ENCODE measurements at places on chromosomes 5 and 9.

- H3K27ac ChIP-seq: no peak overlapping the region
- no peaks in the 10 kb centered on the region for H3K4me1 ChIP-seq
- no peaks in the 10 kb centered on the region for H3K36me3 ChIP-seq
- no peaks in the 10 kb centered on the region for H3K27me3 ChIP-seq
Observed at GRCh38 chr5:119439140-119439631, 13.1 kb upstream of the HSD17B4 start.

GRCh38 chr5:125316915-125317535 lies 570.6 kb upstream of the ZNF608 start:
- H3K4me1 ChIP-seq: no peaks in the 10 kb centered on the region
- no peaks in the 10 kb centered on the region for H3K27me3 ChIP-seq
- H3K4me3 ChIP-seq: no peak overlapping the region
- no peaks in the 10 kb centered on the region for H3K36me3 ChIP-seq
- no peak for DNase-seq
- H3K27ac ChIP-seq: no peak overlapping the region

DNA sequence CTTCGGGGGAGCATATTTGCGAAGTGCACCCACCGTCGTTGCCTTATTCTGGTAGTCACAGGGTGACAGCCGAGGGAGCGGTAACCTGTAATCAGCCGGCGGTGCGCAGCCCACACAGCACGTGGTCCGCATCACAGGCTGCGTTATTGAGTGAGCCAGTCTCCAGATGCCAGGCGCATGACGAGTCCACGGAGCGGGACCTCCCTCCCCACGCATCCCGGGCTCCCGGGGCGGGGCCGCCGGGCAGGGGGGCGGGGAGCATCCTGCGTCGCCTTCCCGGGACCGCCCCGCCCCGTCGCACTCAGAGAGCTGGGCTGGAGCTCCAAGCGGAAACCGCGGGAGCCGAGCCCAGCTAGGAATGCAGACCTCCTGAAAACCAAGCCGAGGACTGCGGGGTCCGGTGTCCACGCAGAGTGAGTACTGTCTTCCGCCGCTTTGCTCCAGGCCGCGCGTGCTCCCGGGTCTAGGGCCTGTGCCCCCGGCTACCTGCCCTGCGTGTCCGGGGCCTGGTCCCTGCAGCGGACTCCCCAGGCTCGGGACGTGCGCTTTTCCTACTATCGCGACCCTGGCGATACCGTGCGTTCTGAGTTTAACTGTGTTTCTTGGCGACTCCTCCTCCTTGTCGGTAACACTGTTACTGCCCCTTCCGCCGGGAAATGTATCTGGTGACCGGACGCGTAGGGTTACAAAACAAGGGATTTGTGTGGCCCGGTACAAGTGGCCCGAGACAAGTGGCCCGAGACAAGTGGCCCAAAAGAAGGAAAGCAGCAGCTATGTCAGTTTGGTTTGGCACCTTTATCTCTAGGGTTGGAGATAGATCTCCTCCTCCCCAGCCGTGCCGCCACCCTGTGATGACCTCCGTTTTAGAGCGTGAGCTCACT lies 40.6 kb downstream of the CAST start:
- no peak for DNase-seq
- H3K36me3 ChIP-seq: no peaks in the 10 kb centered on the region
- peaks cover 34% of the 10 kb centered on the region for H3K4me1 ChIP-seq
- peak overlapping the region; percentile 24 for H3K4me3 ChIP-seq

- no peak overlapping the region for H3K4me3 ChIP-seq
- DNase-seq: peak; percentile 46
- no peaks in the 10 kb centered on the region for H3K36me3 ChIP-seq
- no peak overlapping the region for H3K27ac ChIP-seq
- no peaks in the 10 kb centered on the region for H3K27me3 ChIP-seq
Observed at GRCh38 chr5:56900858-56901578, 8.4 kb upstream of the SETD9 start.

DNA sequence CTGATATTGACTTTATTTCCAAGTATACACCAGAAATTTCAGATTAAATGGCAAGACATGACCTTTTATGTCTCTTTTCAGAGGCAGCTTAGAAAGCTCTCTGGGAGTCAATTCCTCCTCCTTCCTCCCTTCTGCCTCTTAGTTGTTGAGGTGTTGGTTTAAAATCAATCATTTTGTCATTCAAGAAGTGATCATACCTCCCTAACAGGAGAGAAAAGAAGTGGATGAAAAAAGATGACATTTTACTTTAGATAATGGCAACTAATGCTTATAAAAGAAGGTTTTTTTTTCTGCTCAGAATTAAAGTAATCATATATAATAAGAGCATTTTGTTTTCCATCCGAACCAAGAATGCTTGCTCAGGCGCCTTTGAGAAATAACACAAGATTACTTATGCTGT lies 448.7 kb downstream of the CTNND2 start:
- H3K36me3 ChIP-seq: no peaks in the 10 kb centered on the region
- no peak overlapping the region for H3K27ac ChIP-seq
- H3K4me3 ChIP-seq: no peak overlapping the region
- DNase-seq: no peak

GRCh38 chr5:147176422-147176821 lies 58.4 kb upstream of the STK32A start:
- H3K27ac ChIP-seq: no peak overlapping the region
- no peak overlapping the region for H3K4me3 ChIP-seq
- H3K36me3 ChIP-seq: no peaks in the 10 kb centered on the region
- DNase-seq: no peak
- no peaks in the 10 kb centered on the region for H3K27me3 ChIP-seq

DNA sequence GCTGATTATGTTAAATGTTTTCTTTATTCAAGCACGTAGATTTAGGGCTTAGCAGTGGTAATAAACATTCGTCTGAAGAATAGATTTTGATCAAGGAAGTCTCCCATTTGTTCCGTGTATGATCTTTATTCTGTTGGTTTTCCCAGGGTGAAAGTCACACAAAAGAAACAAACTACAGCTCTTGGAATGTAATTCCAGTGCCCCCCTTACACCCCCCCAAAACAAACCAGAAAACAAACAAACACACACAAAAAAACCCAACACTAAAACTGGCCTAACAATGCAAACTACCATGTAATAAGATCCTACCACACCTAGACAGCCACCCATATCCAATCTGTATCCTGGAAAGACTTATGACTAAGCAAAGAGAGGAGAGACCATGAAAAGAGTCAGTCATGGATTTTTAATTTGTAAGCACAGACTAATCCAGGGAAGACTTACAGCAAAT lies 196.2 kb upstream of the ELL2 start:
- no peak overlapping the region for H3K27ac ChIP-seq
- no peak overlapping the region for H3K4me3 ChIP-seq
- no peaks in the 10 kb centered on the region for H3K27me3 ChIP-seq
- no peak for DNase-seq
- H3K4me1 ChIP-seq: no peaks in the 10 kb centered on the region

DNA sequence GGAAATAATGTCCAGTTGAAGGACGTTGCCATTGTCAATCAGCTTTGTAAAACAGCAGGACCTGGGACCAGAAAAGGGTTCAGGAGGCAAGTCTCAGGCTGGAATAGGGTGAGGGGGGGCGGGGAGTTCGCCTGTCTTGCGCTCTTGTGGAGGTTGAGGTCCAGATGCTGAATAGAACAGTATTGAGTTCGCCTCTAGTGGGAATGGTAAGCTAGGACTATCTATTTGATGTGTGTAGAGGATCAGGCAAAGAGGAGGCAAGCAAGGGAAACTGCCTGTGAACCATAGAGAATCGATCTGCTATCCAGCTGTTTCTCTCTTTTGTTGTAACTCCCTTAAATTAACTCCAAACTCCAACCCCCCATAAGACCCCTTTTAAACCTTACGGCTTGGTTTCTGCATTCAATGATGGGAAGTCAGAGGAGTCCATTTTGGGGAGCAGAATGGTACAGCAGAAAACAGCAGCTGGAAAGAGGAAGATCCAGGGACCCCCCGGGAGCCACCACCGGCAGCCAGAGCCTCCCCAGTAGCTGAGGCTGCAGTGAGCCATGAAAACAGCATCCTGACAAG lies 133.7 kb downstream of the SLC28A3 start:
- DNase-seq: no peak
- H3K27me3 ChIP-seq: no peaks in the 10 kb centered on the region
- H3K4me1 ChIP-seq: no peaks in the 10 kb centered on the region
- no peak overlapping the region for H3K4me3 ChIP-seq
- H3K27ac ChIP-seq: no peak overlapping the region

- DNase-seq: peak; percentile 42
- no peak overlapping the region for H3K4me3 ChIP-seq
- H3K27me3 ChIP-seq: no peaks in the 10 kb centered on the region
- no peaks in the 10 kb centered on the region for H3K36me3 ChIP-seq
- H3K4me1 ChIP-seq: peaks cover 12% of the 10 kb centered on the region
Observed at GRCh38 chr5:112355058-112355685, 63.9 kb downstream of the EPB41L4A start.

DNA sequence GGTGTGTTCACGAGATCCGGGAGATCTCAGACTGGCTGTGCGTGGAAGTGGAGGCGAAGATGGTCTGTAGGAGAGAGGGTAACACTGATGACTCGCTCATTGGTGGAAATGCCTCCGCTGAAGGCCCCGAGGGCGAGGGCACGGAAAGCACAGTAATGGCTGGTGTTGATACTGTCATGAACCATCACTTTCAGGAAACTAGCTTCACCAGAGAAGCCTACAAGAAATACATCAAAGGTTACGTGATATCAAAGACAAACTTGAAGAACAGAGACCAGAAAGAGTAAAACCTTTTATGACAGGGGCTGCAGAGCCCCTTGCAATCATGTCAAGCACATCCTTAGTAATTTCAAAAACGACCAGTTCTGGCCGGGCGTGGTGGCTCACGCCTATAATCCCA lies 265.7 kb downstream of the GOLPH3 start:
- no peak for DNase-seq
- H3K36me3 ChIP-seq: no peaks in the 10 kb centered on the region
- no peak overlapping the region for H3K4me3 ChIP-seq
- H3K4me1 ChIP-seq: no peaks in the 10 kb centered on the region

- H3K4me1 ChIP-seq: no peaks in the 10 kb centered on the region
- DNase-seq: no peak
- no peak overlapping the region for H3K4me3 ChIP-seq
- H3K27me3 ChIP-seq: no peaks in the 10 kb centered on the region
- no peaks in the 10 kb centered on the region for H3K36me3 ChIP-seq
- H3K27ac ChIP-seq: no peak overlapping the region
Observed at GRCh38 chr9:114720086-114720676, 38.2 kb upstream of the TEX48 start.

GRCh38 chr9:89482056-89482851 lies 15.7 kb downstream of the SEMA4D start:
- DNase-seq: no peak
- no peak overlapping the region for H3K4me3 ChIP-seq
- H3K36me3 ChIP-seq: peaks cover under 1% of the 10 kb centered on the region
- H3K27me3 ChIP-seq: no peaks in the 10 kb centered on the region
- H3K4me1 ChIP-seq: peaks cover 4% of the 10 kb centered on the region

- no peak overlapping the region for H3K27ac ChIP-seq
- no peaks in the 10 kb centered on the region for H3K4me1 ChIP-seq
- no peak overlapping the region for H3K4me3 ChIP-seq
- no peaks in the 10 kb centered on the region for H3K27me3 ChIP-seq
- no peaks in the 10 kb centered on the region for H3K36me3 ChIP-seq
- DNase-seq: no peak
Observed at GRCh38 chr5:81835814-81836367, 85.0 kb upstream of the SSBP2 start.

- H3K4me1 ChIP-seq: 0 out of 2 replicates have a peak, but pooled peaks cover 2% of the 10 kb centered on the region
- H3K27me3 ChIP-seq: no peaks in the 10 kb centered on the region
- H3K4me3 ChIP-seq: peak overlapping the region; percentile 85
- DNase-seq: peak; percentile 64
Observed at GRCh38 chr5:79236970-79237739, 1.2 kb downstream of the JMY start.

DNA sequence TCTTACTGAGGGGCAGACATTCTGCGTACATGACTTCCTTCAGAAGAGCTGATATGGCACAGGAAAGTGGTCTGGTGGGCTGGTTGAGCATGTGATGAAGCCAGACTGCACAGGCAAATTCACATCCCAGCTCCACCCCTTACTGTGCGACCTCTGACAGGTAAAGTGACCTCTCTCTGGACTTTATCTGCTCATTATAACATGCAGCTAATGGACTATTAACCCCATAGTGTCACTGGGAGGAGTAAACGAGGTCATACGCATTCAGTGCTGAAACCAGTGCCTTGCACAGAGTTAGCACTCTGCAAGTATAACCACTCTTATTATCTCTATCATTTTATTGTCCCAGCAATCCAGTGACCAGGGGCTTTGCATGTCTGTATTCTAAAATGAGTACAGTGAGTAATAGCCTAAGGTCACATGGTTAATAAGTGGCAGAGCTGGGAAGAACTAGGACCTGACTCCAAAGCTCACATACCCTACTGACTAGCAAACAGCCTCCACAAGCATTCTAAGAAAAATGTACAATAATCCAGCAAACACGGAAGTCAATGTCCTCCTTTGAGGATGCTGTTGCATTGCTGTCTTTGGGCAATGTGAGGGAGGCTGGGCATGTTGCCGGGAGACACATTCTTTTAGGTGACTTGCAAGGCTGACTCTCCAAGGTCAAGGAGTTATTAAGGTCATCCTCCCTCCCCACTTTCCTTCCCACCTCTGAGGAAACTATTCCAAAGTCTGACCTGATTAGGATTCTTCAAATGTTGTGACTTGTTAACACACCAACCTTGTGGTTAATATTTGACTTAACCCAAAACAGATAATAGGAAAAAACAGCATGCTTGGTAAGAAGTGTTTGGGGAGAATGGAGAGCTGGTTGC lies 19.0 kb downstream of the GLRX start:
- no peak overlapping the region for H3K4me3 ChIP-seq
- H3K36me3 ChIP-seq: no peaks in the 10 kb centered on the region
- DNase-seq: no peak
- no peak overlapping the region for H3K27ac ChIP-seq
- H3K27me3 ChIP-seq: no peaks in the 10 kb centered on the region
- peaks cover 11% of the 10 kb centered on the region for H3K4me1 ChIP-seq

- DNase-seq: no peak
- no peak overlapping the region for H3K27ac ChIP-seq
- H3K27me3 ChIP-seq: no peaks in the 10 kb centered on the region
- H3K36me3 ChIP-seq: no peaks in the 10 kb centered on the region
- no peak overlapping the region for H3K4me3 ChIP-seq
- H3K4me1 ChIP-seq: peaks cover 5% of the 10 kb centered on the region
Observed at GRCh38 chr5:32090026-32090754, 83.9 kb downstream of the GOLPH3 start.

DNA sequence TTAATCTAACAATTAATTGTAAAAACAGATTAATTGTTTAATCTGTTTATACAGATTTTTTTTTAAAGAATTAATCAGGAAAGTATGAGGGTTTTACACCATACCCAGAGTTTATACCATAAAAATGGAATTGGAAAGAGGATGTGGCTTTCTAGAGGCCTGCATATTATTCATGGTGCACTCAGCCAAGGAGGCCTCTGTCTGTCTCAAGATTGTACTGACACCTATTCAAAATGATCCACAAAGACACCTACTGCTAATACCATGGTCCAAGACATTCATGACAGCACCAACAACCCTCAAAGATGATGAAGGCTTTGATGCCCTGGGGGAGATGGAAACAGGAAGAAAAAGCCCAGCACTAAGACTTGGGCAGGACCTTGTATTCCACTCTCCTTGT lies 58.1 kb upstream of the MAST4 start:
- no peaks in the 10 kb centered on the region for H3K27me3 ChIP-seq
- no peaks in the 10 kb centered on the region for H3K4me1 ChIP-seq
- no peak overlapping the region for H3K27ac ChIP-seq
- H3K36me3 ChIP-seq: no peaks in the 10 kb centered on the region
- no peak overlapping the region for H3K4me3 ChIP-seq
